ENCODE measurements at places on chromosomes 3 and 15. TPM values are rescaled to one million over a fixed set of nuclear protein-coding genes. Genes with fewer than 3 reads are reported as not detected.

GRCh38 chr3:26648461-26648860, 25.9 kb downstream of the LRRC3B start:
- DNase-seq, result no peak

The GOLGA6L10 gene
- polyA plus RNA-seq, result 0.04 TPM

DNA sequence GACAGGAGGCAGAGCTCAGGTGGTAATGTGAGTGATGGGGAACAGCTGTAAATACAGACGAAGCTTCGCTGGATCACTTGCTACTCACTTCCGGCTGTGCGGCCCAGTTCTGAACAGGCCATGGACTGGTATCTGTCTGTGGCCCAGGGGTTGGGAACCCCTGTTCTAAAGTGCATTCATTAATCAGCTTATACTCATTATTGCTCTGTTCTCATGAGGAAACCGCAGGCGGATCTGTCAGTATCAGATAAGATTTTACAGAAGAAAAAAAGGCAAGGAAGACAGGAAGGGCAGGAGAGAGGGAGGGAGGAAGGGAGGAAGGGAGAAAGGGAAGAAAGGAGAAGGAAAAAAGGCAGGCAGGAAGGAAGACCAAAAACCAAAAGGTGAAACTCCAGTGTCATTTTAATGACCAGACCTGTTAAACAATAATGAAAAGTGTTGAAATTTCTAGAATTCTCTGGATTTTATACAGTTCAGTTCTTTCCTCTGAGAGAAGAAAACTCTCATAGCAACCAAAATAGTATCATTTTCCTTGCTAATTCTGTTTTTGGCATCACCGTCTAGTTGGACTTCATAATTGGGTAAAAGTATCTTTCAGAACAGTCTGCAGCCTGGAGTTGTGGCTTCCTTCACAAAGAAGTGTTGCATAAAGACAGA, 128.0 kb upstream of the PROK2 start:
- DNase-seq, result no peak

The C3orf20 gene
- 0.05 TPM for polyA plus RNA-seq

- DNase-seq, result no peak
These were observed 25.6 kb upstream of the CCDC50 start for GRCh38 chr3:191303596-191303995.

- no peak for DNase-seq
These were observed 516.4 kb downstream of the GBE1 start for GRCh38 chr3:81245043-81245442.

DNA sequence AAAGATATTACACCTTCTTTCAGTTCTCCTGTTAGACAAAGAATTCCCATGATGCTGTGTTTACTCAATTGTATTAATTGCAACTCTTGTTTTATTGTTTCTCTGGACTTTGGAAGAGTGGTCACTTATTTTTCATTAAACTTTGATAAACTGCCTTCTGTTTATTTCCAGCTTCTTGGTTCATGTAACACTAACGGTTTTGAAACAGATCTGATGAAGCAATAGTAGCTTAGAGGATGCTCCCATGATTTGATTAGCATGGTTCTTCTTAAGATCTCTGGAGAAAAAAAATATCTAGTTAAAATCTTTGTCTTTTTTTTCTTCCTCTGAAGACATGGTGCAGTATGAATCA, 90.1 kb downstream of the FNDC3B start:
- DNase-seq, result no peak

GRCh38 chr15:68653801-68654200, 75.0 kb downstream of the CORO2B start:
- no peak for DNase-seq

GRCh38 chr15:56248311-56248992, 4.8 kb upstream of the RFX7 start:
- no peak for DNase-seq

The INKA1 gene
- 1.6 TPM for polyA plus RNA-seq

GRCh38 chr15:91894606-91895005, 41.1 kb downstream of the SLCO3A1 start:
- DNase-seq, result no peak

DNA sequence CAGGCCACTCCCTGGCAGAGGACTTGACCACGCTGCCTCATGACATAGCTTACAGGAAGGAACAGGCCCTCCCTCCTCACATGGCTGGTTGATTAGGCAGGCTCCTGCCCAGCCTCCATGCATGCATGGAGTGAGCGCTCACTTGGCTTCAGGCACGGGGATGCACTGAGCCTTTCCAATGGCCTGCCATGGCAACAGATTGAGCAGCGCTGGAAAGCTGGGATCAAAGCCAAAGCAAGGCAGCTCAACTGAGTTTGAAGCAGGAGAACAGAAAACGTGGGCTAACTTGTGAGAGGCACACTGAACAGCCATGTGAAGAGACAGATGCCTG, 5.9 kb upstream of the GRAMD2A start:
- no peak for DNase-seq

The FBN1 gene
- polyA plus RNA-seq, result 0.03 TPM

- no peak for DNase-seq
These were observed 67.8 kb downstream of the BDH1 start for GRCh38 chr3:197487911-197488391.

The ARHGAP31 gene
- polyA plus RNA-seq, result 3.0 TPM

The PAK2 gene
- 30.8 TPM for polyA plus RNA-seq

Data from naive thymus-derived CD4-positive, alpha-beta T cell (primary cell).